ENCODE measurements at places on chromosomes 11 and 22. TPM values are rescaled to one million over a fixed set of nuclear protein-coding genes. Genes with fewer than 3 reads are reported as not detected.

HMGXB4 gene
- total RNA-seq, result 20.9 TPM

OR5B21 gene
- not detected for total RNA-seq

TRIM66 gene
- total RNA-seq, result 10.9 TPM

SLC6A5 gene
- not detected for total RNA-seq

ACCS gene
- 21.0 TPM for total RNA-seq

LRRC51 gene
- 5.1 TPM for total RNA-seq

GRCh38 chr22:24809331-24809730 lies 3.3 kb downstream of the SGSM1 start:
- DNase-seq, result peak; percentile 48

DNA sequence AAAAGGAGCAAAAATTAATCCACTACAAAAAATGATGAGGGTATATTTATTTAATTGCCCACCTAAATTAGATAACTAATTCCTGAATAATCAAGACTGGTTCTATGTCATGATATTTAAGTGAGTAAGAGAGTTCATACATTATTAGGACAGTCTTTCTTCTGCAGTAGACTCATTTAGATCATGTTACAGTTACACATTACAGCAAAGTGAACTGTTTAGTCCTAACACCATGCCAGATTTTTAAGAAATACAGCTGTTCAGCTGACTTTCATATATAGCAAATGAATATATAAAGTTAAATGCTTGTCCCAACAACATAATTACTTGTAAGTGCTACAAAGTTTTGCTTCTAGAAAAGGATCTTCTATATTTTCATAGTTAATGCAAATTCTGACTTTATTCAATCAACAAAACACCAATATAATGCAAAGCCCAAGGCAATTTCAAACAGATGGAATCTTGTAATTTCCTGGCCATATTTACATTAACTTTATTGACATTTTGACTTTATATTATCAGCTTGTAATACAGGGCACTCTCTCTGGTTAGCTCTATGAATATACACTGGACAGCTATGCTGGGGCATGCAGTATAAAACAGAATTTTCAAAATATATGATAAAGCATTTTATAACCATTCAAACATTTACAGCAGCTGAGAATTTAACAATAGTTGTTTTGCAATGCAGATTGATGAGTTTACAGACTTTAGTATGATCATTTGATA lies 45.7 kb upstream of the TP53AIP1 start:
- no peak for DNase-seq

GRCh38 chr11:66880496-66881450 lies 23.9 kb downstream of the LRFN4 start:
- DNase-seq, result peak; percentile 10

DNA sequence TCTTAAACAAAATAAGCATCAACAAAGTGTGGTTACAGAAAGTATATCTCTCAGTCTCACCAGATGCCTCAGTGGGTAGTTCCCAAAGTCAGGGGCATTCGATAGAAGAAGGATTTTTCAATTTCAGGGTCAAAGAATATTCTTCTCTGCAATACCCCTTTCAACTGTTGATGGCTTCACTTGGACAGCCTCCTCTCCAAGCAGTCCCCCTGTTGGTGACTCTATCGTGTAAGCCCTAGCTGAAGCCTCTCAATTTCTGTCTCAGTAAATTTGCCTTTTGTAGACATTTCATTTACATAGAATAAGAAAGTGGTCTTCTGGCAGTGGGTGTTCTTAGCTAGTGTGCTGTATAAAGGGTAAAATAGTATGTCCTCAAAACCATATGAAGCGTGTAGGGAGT lies 11.3 kb upstream of the CCDC83 start:
- DNase-seq, result peak; percentile 38

- DNase-seq, result no peak
Measured at GRCh38 chr22:25542191-25542590, 22.3 kb upstream of the GRK3 start.

All from osteoblast (primary cell).